ENCODE measurements at places on chromosomes 3 and 15.

DNA sequence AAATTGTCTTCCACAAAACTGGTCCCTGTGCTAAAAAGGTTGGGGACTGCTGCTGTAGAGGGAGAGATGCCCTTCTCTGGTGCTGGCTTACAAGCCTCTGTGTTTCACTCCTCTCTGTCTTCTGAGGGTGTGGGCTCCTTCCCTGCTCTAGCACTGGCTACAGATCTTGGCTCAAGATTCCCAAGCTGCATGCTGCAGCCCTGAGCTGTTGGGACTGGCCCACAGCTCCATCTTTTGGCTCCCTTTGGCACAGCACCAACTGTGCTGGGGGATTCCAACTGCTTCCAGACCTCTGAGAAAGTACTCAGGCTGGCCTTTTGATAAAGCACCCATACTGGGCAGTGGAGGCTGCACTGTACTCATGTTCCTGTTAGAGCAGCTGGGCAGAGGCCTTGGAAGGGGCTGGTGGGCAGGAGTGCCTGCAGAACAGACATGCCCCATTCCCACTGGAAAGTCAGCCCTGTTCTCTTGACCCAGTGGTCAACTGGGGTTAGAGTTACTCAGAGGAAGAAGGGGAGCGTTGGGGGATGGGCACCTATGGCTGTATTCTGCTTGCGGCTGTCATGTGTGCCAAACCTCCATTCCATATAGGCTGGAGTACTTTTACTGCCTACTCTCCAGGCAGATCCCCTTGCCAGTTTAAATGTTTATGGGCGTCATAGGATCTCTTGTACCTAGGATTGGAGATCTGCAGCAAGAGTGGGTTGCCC, 55.7 kb downstream of the GALK2 start:
- no peak for DNase-seq

DNA sequence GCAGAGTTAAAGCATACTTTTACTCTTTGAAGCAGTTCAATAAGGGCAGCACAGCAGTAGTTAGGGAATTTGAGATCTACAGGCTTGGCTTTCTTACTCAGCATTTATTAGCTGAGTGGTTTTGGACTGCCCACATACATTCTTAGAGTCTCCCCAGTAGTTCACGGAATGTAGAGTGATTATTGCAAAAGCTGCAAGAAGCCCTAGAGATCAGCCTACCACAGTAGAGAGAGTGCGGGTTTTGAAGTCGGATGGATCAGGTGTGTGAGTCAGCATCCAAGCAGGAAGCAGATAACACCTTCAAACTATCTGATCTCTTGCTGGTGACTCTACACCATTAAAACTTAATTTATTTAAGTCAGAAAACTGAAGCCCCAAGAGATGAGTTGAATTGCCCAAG, 171.9 kb downstream of the SYNPR start:
- no peak for DNase-seq

DNA sequence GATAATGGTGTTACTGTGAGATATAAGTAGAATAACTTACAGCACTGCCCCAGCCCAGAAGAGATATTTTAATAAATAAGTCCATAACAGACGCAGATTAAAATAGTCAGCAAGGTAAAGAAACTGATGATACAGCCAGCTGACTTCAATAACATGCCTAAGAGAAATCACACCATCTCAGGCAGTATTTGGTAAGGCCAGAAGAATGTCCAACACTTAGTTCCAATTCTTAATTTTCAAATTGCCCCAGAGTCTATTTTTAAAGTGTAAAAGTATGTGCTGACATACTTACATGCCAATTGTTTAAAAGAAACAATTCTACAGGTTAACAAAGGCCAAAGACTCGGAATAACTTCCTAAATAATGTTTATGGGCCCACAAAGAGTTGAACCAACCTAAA, 1.6 kb downstream of the GNB4 start:
- no peak for DNase-seq

DNA sequence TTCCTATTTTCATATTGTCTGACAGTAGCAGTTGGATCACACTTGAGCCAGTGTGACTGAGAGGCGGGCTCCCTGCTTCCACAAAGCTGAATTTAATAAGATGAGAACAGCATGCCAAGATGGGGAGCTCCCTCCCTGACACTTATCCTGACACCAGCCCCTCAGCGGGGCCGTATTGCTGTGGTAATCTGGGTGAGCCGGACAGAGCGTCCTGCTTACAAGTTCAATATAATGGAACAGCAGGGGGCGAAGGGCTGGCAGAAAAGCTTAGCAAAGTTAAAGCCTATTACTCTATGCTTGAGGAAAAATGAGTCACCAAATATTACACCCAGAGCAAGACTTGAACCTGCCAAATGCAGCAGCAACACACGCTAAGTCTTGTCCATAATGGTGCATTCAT, 163.8 kb upstream of the CMC1 start:
- DNase-seq = no peak

DNA sequence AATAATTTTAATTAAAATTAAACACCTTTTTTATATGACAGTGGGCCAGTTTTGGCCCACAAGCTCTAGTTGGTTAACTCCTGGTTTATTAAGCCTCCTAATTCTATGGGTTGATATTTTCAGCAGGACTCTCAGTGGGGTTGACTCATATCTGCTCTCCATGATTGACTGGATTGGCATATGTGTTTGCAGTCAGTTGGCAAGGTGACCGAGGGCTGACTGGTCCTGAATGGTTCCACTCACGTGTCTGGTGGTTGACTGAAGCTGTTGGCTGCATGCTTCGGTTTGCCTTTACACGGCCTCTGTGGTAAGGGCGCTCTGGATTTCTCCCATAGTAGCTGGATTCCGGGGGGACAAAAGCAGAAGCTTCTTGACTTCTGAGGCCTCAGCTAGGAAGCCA, 65.3 kb upstream of the ZNF280D start:
- DNase-seq = no peak

- DNase-seq = no peak
These were observed 33.2 kb upstream of the TRIM59 start for GRCh38 chr3:160482796-160483195.

DNA sequence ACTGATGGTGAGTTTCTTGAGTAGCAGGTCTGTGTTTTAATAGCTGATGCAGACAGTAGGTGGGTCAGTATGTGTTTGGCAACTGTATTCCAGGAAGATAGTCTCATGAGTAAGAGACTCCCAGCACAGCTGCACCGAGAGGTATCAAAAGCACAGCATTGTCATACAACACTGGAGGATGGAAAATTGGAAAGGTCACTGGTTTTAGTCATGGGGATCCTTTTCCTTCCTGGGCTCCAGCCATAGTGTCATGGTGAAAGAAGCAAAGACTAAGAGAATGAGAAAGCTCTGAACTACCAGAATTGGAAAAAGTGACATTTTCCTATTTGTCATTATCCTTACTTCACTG, 61.5 kb downstream of the P3H2 start:
- DNase-seq = no peak

GRCh38 chr15:92747047-92747446, 91.5 kb upstream of the FAM174B start:
- no peak for DNase-seq

DNA sequence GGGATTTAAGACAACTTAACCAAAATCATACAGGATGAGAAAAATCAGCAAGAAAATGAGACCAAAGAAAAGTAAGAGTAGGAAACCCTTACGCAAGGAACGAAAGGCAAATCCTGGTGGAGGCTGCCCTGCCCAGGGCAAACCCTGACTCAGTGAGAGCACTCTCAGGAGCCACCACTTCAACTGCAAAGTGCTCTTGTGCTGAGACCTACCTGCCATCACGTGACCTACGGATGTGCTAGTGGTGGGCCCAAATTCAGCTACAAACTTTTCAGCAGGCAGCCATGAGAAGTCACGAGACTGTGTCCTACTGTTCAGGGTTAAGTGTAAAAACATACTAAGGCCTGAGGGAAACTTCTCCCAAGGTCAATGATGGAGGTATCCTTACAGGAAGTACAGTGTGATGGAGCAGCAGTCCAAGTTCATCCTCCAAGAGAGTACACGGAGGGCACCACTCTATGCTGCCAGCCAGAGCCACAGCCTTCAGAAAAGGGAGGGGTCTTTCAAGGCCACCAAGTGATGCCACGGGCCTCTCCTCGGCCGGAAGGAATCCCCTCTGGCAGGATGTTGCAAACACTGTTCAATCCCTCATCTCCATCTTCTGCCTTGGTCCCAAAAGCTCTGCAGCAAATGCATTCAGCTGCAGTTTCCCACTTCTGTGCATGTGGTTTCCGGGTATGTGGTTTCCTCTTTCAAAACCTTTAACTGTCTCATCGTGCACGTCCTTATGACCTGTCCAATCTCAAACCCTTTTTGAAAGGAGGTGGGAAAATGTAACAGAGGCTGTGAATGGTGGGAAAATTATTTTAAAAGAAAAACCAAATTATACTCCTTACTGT, 9.5 kb downstream of the CHSY1 start:
- DNase-seq = no peak

- no peak for DNase-seq
These were observed 54.7 kb downstream of the NR2F2 start for GRCh38 chr15:96385195-96385594.

- no peak for DNase-seq
These were observed 16.7 kb downstream of the BLOC1S6 start for GRCh38 chr15:45603881-45604280.

GRCh38 chr3:197292083-197292646, 6.2 kb downstream of the DLG1 start:
- no peak for DNase-seq

GRCh38 chr3:164940745-164941144, 137.6 kb downstream of the SI start:
- no peak for DNase-seq

GRCh38 chr3:10321630-10322351, 879 bp upstream of the SEC13 start:
- DNase-seq = no peak

GRCh38 chr3:134064081-134064480, 34.4 kb upstream of the SLCO2A1 start:
- DNase-seq = no peak

DNA sequence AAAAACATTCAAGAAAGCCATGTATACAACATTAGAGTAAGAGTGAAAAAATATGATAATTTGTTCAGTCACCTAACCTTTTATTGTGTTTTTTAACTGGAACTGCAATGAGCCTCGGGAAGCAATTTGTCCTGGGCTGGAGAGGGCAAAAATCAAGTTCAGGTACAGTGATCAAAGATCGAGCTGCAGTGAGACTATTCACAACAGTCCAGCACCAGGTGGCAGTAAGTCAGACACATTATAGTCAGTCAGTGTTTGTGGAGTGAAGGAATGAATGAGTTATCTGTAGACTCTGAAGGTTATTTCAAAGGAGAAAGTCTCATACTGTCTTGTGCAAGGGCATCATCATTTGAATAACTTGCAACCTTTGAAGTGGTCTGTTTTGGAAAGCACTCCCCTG, 116.6 kb downstream of the CHDH start:
- no peak for DNase-seq

- no peak for DNase-seq
These were observed 17.1 kb downstream of the CTXND1 start for GRCh38 chr15:80234883-80235282.

DNA sequence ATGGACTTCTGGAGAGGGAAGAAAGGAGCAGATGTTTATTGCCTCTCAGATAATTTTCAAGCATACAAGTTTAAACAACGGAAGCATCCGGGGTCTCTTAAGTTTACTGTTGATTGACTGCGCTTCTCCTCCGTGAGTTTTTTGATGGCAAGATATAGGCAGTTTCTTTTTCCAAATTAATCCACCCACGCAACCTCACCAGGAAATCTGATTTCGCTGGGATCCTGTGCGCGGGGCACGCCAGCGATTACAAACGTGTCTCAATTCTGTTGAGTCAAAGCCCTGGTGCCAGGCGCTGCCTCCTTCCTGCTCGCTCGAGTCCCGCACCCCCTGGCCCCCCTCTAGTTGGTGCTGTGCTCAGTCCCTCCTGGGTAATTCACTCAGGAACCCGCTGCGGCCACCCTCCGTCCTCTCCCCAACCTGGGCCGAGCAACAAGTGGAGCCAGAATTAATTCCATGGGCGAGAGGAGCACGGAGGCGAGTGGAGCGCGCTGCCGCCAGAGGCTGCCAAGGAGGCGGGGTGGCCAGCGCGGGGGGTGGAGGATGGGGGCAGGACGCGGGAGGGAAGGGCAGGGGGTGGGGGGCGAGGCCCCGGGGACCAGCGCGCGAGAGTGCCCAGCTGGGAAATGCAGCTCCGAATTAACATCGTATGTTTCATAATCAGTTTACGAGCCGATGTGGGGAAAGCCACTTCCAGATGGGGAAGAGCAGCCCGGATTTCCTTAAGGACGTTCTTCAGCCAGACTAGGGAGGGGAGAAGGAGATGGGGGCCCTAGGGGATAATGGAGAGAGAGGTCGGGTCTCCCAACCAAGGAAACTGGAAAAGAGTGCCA, 6.0 kb downstream of the WNT5A start:
- DNase-seq = no peak

GRCh38 chr3:189316296-189317019, 144.7 kb downstream of the TPRG1 start:
- DNase-seq = no peak

- no peak for DNase-seq
These were observed 57.5 kb upstream of the TRPM1 start for GRCh38 chr15:31158858-31159569.

GRCh38 chr3:130081351-130081881, at the start of gene ALG1L2:
Gene ALG1L2, plus strand, starts transcription at chr3:130081831. Its CDS starts 186 bp downstream, at chr3:130082017.
- no peak for DNase-seq

DNA sequence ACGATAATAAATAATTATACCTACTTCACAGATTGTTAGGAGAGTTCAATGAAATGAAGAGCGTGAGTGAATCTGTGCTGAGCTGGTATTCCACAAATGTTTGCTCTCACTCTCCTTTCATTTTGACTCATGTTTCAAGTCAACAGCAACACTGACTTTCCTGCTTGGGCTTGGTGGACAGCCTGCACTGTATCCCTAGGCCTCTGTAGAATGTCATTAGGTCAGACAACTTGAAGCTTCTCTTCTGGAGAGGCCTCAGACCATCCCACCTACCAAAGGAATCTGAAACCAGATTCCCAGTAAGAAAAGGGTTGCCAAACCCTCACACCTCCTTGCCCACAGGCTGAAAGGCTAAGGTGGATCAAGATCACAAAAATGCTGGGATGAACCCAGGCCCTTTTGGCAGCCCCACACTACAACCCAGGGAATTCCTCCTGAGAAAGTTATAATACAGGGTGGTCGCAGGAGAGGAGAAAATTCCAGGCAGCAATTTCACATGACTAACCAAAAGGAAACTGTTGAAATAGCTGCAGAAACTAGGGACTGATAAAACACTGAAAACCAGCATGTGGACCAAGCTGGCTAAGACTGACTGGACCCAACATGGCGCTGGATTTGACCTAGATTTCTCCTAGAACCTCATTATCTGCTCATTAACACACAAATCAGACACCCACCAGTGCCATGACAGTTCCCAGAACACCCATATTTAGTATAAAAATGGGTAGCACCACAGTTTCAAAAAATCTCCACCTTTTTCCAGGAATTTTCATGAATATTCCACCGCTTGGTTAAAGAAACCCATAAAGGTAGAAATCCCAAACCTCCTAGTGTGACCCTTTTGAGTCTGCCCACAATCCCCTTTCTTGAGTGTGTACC, 57.0 kb upstream of the ZNF148 start:
- no peak for DNase-seq

DNA sequence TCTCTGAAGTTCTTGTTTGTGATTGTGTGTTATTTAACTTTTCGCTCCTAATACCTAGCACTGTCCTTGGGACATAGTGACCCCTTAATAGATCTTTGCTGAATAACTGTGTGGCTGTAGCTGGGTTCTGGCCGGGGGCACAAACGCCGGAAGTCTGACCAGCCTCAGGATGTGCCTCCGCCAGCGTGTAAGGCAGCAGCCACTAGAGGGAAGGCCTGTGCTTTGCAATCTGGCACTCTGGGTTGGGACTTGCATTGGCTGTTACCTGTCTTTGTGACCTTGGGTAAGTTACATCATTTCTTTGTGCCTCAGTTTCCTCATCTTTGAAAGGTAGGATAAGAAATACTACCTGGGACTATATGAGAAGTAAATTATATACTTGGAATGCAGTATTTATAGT, 158.7 kb downstream of the GHSR start:
- no peak for DNase-seq

Measured in activated CD8-positive, alpha-beta memory T cell treated with anti-CD3 and anti-CD28 coated beads for 48 hours (primary cell).